Activated CD4-positive, alpha-beta T cell treated with anti-CD3 and anti-CD28 coated beads, Interleukin-10, Interleukin-2, amounts not matched to agents 100 ng/mL and 50 ng/mL, durations not matched to agents 16 hours and 8 hours (primary cell): ENCODE measurements at places on chromosomes 4 and X.

DNA sequence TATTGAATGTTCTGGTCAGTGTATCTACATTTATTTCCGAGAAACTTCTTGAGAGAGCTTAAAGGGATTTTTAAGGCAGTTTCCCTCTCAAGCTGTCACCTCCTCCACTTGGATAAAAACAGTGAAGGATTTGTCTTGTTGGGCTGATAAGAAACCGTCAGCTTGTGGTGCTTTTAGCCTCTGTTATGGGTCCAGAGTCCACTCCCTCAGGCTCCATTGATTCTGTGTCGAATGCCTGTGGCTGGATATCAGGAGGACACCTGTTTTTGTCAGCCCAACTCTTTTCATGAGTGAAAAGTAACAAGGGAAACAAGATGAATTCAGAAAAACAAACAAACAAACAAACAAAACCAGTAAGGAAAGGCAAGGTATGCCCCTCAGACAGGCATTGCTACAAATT lies 12.4 kb downstream of the CLCN4 start:
- DNase-seq, result no peak

DNA sequence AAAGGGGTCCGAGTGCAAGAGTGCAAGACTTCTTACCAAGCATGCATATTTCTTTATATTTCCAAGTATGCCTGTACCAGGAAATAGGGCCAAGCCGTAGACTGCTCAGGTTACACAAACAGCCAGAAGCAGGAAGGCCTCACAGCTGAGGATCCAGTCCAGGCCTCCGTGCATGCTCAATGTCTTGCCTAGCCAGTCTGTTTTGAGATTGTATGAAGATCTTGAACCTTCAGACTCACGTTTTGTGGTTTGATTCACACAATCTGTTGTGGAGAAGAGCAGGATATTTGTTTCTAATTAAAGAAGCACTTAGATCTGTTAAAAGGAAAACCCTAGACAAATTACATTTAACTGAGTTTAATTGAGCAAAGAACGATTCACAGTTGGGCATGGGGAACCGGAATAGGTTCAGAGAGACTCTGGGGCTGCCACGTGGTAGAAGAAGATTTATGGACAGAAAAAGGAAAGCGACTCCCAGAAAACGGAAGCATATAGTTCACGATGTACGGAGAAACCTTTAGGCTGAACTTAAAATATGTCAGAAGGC lies 1.2 kb downstream of the MGST2 start:
- peak; percentile 57 for DNase-seq

GRCh38 chr4:41631523-41631922 lies 93.6 kb downstream of the LIMCH1 start:
- DNase-seq, result no peak

DNA sequence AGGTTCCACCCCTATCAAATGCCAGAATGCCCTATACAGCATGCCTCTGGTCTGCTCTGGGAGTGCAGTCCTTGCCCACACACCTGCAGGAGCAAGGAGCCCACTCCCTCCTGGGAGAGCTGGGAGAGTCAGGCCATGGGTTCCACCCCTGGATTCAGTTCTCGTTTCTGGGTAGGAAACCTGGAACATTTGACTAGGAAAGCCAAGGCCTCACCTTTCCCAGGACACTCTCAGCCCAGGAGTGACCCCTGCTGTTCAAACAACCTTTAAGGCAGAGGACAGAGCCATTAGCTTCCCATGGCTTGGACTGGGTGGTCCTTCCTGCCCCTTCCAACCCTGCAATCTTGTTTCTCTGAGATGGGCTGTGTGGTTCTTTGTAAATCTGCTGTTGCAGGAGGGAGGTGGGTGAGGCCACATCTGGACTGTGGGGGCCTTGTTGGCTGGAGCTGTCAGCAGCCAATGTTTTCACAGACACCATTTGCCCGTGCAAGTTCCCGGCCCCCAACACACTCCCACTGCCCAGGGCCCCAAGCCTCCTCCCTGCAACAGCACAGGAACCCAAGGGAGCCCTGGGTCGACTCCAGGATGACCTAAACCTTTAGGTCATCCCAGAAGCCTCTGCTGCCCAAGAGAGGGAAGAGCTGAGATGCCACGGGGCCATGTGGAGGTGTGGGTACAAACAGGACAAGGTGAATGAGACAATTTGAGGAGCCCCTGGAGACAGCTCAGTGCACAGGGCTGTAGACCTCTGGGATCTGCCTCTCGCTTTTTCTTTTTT lies 104.4 kb downstream of the PJA1 start:
- DNase-seq, result no peak

DNA sequence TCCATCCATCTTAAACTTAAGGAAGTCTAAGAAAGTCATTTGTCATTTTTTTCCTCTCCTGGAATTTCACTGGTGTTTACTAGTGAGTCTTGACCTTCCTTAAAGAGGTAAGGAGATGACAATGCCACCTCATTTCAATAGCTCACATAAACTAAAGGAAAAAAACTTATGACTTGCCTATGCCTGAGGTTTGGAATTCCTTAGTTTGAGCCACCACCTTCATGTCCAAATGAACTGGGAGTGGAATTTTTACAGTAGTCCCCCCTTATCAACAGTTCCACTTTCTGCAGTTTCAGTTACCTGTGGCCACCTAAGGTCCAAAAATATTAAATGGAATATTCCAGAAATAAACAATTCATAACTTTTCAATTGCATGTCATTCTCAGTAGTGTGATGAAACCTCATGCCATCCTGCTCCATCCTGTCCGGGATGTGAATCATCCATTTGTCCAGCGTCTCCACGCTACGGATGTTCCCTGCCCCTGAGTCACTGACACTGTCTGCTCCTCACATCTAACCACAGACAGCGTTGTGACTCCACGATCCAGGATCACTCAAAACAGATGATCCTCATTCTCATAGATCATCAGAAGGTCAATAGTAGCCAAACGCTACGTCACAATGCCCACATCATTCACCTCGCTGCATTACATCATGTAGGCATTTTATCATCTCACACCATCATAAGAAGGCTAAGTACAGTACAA lies 177.4 kb downstream of the SH3KBP1 start:
- no peak for DNase-seq

DNA sequence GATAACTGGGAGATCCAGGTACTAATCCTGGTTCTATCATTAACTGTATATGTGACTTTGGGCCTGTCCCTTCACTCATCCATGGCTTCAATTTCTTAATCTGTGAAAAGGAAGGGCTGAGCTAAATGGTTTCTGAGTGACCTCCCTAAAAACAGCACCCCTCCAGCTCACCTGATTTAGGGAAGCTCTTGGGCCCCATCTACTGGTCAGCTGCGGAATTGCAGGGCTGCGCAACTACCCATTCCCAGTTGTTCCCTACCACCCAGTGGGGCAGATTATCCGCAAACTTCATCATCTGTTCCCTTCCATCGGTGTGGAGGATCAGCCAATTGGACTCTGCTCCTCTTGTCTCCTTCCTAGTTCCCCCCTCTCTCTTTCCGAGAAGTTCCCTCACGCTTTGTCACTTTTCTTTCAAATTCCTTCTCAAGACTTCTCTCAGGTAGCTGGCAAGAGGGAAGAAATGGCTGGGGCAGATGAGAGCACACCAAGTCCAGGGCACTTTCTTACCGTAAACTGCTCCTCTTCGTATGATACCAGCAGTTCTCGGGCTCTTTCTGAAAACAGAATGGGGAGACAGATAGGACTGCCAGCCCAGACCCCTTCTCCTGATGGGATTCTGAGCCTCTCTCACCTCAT lies 5.8 kb downstream of the LAS1L start:
- DNase-seq, result peak; percentile 57

DNA sequence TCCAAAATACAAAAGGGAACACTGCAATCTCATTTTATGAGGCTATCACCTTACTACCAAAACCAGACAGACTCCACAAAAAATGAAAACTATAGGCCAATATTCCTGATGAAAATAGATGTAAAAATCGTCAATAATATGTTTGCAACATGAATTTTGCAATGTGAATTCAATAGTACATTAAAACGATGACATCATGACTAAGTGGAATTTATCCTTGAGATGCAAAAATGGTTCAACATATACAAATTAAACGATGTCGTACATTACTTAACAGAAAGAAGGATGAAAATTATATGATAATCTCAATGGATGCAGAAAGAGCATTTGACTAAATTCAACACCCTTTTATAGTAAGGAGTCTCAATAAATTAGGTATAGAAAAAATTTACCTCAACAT lies 123.0 kb downstream of the AREG start:
- DNase-seq, result no peak

GRCh38 chrX:96386981-96387380 lies 297.7 kb upstream of the DIAPH2 start:
- no peak for DNase-seq

GRCh38 chrX:68659786-68660185 lies 12.3 kb downstream of the STARD8 start:
- DNase-seq, result no peak

DNA sequence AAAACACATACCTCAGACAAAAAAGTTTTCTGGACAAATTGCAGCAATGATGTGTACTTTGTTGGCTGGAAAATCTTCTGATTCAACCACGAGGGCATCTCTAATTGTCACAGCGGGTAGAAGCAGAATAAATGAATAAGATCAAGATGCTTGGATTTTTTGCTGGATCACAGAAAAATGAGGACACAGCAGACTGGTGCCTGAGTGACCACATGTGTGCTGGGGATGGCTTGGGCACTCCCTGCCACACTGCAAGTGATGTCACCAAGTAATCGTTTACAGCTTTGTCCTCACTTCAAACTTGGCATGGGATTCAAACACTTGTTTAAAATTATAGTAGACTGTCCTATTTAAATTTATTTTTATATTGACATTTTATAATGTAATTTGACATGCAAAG lies 557.0 kb downstream of the SPRY1 start:
- DNase-seq, result no peak

GRCh38 chr4:161186012-161186411 lies 977.8 kb downstream of the FSTL5 start:
- no peak for DNase-seq

DNA sequence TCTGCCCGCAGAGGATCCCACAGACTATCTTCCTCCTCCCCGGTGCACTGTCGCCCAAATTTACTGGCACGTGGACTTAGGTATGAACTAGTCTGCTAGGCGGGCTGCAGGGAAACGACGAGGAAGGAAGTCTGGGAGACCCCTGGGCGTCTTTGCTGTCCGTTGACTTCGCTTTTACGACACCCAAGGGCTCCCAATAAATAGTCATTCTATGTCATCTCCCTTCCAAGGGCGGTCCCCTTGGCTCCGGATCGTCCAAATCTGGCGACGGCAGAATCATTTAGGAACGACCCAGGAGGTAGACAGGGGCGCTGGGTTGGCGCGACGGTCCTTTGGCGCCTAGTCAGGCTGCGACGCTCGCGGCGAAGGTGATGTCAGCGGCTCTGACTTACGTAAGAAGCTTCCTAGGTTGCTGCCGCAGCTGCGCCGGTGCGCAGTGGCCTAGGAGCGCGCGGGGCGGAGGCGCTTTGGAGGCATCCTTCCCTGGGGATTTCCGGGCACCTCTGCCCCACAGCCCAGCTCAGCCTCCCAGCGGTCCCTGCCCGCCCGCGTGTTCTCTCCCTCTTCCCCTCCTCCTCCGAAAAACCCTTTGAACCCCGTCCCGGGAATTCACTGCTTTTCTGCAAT lies 2.2 kb downstream of the NHS start:
- peak; percentile 15 for DNase-seq
